ENCODE measurements at places on chromosomes 1 and 21.

GRCh38 chr1:213415691-213416380, 364.8 kb downstream of the RPS6KC1 start:
- no peak for ATAC-seq

- ATAC-seq: no peak
Measured at GRCh38 chr1:61520401-61520800, 204.5 kb downstream of the TM2D1 start.

DNA sequence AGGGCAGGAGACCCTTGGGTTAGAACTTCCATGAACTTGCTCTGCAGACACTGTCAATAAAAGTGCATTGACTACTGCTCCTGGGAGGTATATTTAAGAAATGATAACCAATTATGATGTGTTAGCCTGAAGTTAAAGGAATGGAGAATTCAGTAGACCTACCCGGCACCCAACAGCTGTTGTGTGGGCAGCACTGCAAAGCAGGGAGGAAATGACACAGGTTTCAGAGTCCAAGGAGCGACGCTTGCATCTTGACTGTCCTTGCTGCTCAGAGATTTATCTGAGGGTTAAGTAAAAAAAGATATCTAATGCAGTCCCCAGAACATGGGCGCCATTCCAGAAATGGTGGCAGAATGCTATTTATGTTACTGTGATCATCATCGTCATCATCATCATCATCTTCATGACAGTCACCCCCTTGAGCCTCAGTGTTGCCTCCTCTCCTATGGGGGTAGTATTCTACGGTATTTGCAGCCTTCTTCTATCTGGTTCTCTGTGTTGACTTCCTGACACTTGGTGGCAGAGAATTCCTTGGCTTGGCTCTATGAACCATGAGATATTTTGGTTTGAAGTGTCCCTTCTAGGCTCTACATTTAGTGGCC, 225.9 kb downstream of the KAZN start:
- no peak for ATAC-seq

DNA sequence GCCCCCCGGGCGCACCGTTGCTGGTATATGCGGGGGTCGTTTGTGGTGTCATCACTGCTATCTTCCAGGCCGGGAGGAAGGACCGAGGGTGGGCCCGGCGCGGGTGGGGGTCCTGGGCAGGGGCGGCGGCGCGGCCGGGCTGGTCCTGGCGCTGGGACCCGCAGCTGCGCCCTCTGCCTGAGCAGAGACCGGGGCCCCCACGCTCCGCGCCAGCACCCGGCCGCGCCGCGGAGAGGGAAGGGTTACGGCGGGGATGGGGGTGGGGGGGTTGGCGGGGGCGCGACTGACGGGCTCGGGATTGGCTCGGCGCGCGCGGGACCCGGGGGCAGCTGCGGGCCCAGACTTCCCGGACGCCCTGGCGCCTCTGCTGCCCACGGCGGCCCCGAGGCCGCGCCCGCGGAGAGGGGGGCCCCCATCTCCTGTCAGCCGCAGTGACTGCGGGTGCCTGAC, 13.8 kb upstream of the SAMD11 start:
- peak; percentile 59 for ATAC-seq

GRCh38 chr21:41763996-41764395, 2.9 kb downstream of the RIPK4 start:
- ATAC-seq: no peak

GRCh38 chr1:77475641-77476040, 193.8 kb downstream of the AK5 start:
- no peak for ATAC-seq

DNA sequence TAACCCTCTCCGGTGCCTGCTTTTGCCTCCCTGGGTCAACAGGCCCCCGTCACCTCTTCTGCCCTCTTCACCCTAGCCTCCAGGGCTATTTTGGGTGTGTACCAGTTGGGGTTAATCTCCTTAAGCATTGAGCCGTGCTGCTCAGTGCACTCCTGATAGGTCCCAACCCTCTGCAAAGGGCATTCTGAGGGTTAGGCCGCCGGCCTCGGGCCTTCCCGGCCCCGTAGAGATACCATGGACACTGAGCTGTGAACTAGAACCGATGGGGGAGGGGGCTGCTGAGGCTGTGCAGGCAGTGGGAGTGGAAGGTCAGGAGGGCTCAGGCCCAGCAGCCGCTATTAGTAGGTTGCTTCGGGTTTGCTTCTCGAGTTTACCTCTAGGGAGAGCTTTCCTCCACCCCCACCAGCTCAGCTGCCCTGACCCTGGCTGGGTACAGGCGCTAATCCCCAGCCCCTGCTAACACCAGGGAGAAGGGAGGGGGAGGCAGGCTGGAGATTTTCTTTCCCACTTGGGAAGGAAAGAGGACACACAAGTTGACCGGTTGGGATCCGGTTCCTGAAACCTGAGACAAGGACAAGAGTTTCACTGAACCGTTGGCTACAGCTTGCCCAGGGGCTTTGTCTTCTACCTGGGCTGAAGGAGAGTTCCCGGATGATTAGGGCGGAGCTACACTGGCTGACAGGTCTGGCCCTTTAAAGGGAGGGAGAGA, 4.8 kb downstream of the LMOD1 start:
- no peak for ATAC-seq

- ATAC-seq: peak; percentile 91
Measured at GRCh38 chr1:91650764-91651163, 150.1 kb downstream of the CDC7 start.

DNA sequence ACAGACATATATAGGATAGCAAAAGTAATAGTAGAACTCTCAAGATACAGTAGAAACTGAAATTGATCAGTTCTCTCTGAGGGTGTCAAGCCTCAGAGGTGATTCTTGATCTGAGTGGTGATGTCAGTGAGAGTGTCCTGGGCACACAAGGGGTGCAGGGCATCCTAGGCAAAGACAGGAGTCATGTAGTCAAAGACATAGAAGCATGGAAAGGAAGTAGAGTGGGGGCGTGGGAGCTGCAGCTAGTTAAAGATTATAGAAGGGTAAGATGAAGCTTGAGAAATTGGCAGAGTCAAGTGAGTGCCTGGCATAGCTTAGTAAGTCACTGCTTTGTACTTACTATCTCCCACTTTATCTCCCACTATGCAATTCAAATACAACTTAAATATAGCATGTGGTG, 22.8 kb downstream of the CDC7 start:
- ATAC-seq: no peak

GRCh38 chr1:109980324-109981003, 4.1 kb upstream of the AHCYL1 start:
- no peak for ATAC-seq

- no peak for ATAC-seq
Measured at GRCh38 chr1:147171399-147172167, 687 bp downstream of the PRKAB2 start.

- no peak for ATAC-seq
Measured at GRCh38 chr21:32184065-32184464, 94.8 kb downstream of the MIS18A start.

DNA sequence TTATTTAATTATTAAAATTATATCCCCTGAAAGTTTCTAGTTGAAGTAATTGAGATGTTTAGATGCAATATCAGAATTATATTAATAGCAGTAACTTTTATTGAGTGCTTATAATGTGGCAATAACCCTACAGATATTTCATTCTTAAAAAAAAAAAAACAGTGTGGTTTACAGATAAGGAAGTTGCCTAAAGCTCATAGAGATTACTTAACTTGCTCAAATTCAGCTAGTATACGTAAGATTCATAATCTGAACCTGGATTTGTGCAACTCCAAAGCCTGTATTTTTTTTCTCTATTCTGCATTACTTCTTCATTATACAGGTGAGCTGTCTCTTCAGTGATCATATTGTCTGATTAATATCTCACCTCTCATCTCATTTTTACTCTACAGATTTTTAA, 156.0 kb upstream of the PTBP2 start:
- no peak for ATAC-seq

GRCh38 chr1:218880484-218881060, 293.1 kb upstream of the LYPLAL1 start:
- ATAC-seq: no peak

GRCh38 chr1:200258447-200259375, 151.1 kb downstream of the ZNF281 start:
- ATAC-seq: no peak

GRCh38 chr1:75092141-75092540, 42.0 kb upstream of the LHX8 start:
- no peak for ATAC-seq

GRCh38 chr1:7614576-7615074, 156.5 kb upstream of the VAMP3 start:
- no peak for ATAC-seq

DNA sequence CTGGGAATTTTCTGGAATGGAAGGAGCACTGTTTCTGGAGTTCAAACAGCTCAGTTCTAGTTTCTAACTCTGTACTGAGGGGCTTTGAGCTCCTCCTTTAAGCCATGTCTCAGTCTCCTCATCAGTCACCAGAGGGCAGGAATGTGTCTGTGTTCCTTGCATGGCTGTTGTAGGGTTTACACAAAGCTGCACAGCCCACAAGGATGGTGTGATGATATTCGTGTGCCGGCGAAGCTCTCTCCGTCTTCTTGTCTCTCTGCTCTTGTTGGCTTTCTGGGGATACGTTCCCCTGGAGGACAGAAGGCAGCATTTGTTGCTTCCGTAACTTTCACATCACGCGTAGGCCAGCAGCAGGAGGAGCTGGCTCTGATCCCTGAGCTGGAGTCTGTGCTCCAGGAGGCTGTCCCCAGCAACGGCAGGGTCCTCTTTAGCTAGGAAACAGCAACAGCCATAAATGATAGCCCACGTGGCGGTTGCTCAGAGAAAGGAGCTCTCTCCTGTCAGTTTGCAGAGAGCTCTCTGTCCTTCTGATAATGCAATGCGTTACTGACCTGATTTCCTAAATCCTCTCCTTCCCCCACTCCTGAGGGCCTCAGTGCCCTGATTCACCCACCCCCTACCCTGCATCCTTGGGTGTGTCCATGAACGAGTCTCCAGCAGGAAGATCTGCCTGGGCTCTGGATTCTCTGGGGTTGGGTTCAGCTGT, 189.2 kb upstream of the VAMP3 start:
- ATAC-seq: no peak

GRCh38 chr1:97245682-97246081, 524.1 kb downstream of the PTBP2 start:
- no peak for ATAC-seq

DNA sequence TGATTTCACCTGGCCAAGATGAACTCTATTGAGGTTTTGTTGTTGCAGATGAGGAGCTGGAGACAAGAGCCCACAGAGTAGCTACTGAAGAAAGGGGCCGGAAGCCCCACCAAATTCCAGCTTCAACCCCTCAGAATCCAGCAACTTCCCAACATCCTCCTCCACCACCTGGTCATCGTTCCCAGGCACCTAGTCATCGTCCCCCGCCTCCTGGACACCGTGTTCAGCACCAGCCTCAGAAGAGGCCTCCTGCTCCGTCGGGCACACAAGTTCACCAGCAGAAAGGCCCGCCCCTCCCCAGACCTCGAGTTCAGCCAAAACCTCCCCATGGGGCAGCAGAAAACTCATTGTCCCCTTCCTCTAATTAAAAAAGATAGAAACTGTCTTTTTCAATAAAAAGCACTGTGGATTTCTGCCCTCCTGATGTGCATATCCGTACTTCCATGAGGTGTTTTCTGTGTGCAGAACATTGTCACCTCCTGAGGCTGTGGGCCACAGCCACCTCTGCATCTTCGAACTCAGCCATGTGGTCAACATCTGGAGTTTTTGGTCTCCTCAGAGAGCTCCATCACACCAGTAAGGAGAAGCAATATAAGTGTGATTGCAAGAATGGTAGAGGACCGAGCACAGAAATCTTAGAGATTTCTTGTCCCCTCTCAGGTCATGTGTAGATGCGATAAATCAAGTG, 14.3 kb downstream of the CD2 start:
- ATAC-seq: no peak

GRCh38 chr1:22959545-22960360, 12.9 kb downstream of the LACTBL1 start:
- no peak for ATAC-seq

GRCh38 chr1:32816676-32817158, 441 bp downstream of the YARS1 start:
- ATAC-seq: peak; percentile 2

GRCh38 chr1:224488806-224489499, 54.4 kb upstream of the WDR26 start:
- ATAC-seq: no peak

DNA sequence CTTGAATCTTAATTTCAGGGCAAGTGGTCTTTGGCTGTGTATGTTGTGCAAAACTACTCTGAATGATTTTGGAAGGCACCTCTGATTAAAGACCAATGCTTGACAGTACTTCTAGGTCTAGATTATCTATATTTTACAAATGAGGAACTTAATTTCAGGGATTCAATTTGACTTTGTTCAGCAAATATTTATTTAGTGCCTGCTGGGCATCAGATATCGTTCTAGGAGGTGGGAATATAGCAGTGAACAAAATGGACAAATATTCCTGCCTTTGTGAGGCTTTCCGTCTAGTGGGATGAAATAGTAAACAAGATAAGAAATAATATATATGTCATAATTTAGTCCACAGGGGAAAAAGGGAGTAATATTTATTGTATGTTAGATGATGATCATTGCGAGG, 4.7 kb downstream of the ZNF326 start:
- ATAC-seq: no peak

GRCh38 chr21:29002442-29003144, 9.9 kb upstream of the LTN1 start:
- ATAC-seq: peak; percentile 100

DNA sequence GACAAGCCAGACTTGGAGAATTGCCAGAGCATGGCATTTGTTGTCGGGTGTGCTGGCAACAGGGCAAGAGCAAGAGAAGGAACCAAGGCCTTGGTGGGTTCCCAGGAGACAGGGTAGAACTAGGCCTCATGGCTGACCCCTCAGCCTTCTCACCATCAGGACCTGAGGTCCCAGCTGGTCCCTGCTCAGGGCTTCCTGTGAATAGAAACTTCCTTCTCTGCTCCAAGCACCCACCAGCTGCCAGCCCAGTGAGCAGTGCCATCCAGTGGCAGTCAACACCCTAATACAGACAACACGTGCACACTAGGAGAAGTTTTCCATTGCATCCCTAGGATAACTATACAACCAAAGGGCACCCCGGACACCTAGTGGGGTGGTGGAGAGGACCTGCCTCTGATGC, 22.8 kb downstream of the S100A6 start:
- no peak for ATAC-seq

DNA sequence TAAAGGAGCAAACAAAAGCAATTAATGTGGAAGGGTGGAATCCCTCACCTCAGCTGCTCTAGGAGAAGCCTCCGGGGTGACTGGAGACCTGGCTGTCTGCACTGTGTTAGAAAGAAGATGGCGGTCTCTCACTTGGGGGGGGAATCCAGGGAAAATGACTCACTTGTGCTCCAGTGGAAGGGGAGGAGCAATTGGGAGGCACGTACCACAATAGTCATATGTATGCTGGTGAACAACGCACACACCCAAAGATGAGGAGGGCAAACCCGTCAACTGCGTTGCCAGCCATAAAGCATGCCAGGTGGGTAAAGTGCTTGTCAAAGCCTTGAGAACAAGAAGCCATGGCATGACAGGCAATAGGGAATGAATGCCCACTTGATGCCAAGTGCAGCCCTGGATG, 22.1 kb downstream of the PLEKHA6 start:
- ATAC-seq: peak; percentile 31

Data from gastroesophageal sphincter (tissue), 4 donors.